ENCODE measurements at places on chromosomes 5 and 9. TPM values are rescaled to one million over a fixed set of nuclear protein-coding genes. Genes with fewer than 3 reads are reported as not detected.

DNA sequence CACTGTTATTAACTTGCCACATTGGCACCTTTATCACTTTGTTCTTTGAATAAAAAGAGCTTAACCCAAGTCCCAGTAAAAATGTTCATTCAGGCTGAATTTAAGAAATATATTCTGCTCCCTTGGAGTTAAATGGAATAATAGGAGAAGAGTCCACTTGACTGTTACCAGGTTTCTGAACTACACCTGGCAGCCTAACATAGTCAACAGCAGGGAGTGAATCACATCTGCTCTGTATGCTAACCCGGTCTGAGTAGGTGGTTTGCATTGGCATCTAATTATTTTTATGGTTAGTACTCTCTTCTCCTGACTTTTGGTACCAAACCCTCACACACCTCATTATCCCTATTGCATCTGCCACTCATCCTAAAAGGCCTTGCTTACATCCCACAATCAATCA lies 86.7 kb downstream of the STK32A start:
- no peaks in the 10 kb centered on the region for H3K4me1 ChIP-seq
- H3K36me3 ChIP-seq: no peaks in the 10 kb centered on the region
- no peak overlapping the region for H3K4me3 ChIP-seq
- no peak for DNase-seq

DNA sequence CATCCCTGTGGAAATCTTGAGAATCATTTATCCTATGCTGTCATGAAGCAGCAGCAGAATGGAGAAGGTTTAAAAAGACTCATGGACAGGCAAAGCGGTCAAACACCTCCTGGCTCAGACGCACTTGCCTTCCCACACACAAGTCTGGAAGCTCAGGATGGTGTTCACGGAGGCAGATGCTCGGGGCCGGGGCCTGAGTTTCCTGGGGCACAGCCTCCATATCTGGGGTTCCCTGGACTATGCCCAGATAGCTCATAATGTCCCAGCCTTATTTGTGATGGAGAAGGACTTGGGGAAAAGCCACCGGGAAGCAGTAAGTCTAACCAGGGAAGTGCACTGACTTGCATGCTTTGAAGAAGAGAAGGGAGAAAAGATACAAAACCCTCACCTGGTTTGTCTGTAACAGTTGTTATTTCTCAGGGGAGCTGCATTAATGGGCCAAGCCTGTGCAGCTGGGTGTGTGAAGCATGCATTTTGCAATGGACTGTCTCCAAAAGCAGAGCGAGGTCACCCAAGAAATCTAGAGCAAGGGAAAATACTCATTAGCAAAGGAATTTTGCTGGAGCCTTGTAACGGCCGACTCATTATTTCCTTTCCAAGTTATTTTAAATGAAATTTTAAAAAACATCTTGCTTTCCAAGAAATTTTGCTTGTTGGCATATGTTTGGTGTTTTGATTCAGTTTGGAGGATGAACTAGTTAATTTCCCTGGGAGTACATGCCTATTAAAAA lies 3.4 kb downstream of the S1PR3 start:
- H3K27ac ChIP-seq: no peak overlapping the region
- H3K4me3 ChIP-seq: no peak overlapping the region
- H3K4me1 ChIP-seq: peaks cover 30% of the 10 kb centered on the region
- DNase-seq: peak; percentile 73
- H3K36me3 ChIP-seq: no peaks in the 10 kb centered on the region
- no peaks in the 10 kb centered on the region for H3K27me3 ChIP-seq

- H3K4me3 ChIP-seq: no peak overlapping the region
- no peak for DNase-seq
- no peaks in the 10 kb centered on the region for H3K4me1 ChIP-seq
- peaks cover 36% of the 10 kb centered on the region for H3K27me3 ChIP-seq
Measured at GRCh38 chr9:113299800-113300292, 3.3 kb downstream of the RNF183 start.

DNA sequence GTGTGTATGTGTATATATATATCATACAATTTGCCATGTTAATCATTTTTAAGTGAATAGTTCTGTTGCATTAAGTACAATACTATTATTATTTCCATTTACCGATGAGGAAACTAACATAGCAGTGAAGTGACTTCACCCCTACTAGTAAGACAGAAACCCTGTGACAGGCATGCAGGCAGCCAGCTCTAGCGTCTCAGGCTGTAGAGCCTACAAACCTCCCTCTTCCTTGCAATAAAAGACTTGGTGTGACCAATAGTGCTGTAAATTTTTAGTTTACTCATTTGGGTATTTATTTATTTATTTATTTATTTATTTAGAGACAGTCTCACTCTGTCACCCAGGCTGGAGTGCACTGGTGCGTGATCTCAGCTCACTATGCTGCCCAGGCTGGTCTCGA lies 24.7 kb downstream of the FNBP1 start:
- peak overlapping the region; percentile 94 for H3K27ac ChIP-seq
- H3K27me3 ChIP-seq: no peaks in the 10 kb centered on the region
- H3K36me3 ChIP-seq: peaks cover 2% of the 10 kb centered on the region
- H3K4me1 ChIP-seq: peaks cover 33% of the 10 kb centered on the region

DNA sequence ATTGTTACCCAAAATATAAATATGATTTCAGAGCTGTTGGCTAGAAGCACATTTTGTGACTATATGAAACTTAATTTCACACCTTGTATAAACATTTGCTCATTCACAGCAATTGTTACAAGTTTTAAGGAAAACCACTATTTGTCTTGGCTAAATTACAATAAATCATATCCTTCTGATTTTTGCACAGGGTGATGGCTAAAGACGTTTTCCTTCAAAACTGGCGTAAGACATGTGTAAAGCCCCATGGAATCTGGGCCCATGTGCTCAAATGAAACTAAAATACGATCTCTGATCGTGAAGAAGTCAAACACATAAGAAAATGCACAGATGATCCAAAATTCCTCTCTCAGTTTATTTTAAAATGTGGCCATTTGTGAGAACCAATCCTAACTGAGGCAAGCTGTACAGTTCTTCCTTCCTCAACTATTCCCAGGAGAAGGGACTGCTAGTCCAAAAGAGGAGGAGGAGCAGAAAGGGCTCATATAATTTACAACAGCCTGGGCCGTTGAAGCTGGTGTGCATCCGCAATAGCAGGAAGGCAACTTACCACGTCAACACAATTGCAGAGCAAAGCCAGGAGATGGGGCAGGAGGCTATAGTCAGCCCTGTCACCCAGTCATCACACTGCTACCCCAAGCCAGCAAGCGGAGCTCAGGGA lies 98.4 kb downstream of the MED27 start:
- DNase-seq: no peak
- peaks cover 6% of the 10 kb centered on the region for H3K36me3 ChIP-seq
- H3K27ac ChIP-seq: no peak overlapping the region
- H3K27me3 ChIP-seq: no peaks in the 10 kb centered on the region
- peaks cover 12% of the 10 kb centered on the region for H3K4me1 ChIP-seq

GRCh38 chr9:127884427-127884911 lies 7.0 kb upstream of the AK1 start:
- peaks cover 30% of the 10 kb centered on the region for H3K4me1 ChIP-seq
- peak overlapping the region; percentile 10 for H3K4me3 ChIP-seq
- H3K36me3 ChIP-seq: peaks cover 22% of the 10 kb centered on the region
- no peaks in the 10 kb centered on the region for H3K27me3 ChIP-seq

DNA sequence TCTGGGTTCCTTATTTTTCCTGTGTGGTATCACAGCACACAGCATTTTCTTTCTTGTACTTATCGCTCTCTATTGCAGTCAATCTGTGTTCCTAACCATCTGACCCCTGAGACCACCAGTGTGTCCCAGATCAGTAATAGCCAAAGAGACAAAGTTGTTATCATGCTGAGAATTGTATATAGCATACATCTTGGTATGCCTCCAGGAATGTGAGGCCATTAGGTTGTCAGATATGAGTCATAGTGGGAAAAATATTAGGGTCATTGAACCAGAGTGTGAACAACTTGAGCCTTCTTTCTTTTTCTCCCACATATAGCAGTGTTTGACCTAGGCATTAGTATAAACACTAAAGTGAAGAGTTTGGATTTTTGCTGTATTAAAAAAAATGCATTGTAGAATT lies 106.3 kb downstream of the NDUFAF2 start:
- H3K27me3 ChIP-seq: no peaks in the 10 kb centered on the region
- H3K36me3 ChIP-seq: no peaks in the 10 kb centered on the region
- peak overlapping the region; percentile 36 for H3K27ac ChIP-seq
- H3K4me1 ChIP-seq: peaks cover 38% of the 10 kb centered on the region
- DNase-seq: no peak

The BARHL1 gene
- total RNA-seq: not detected

The SLC9A3 gene
- 1.7 TPM for total RNA-seq

The TEK gene
- total RNA-seq: 1.3 TPM

The RNF145 gene
- total RNA-seq: 93.4 TPM

All from osteocyte (in vitro differentiated cells).